Activated CD8-positive, alpha-beta T cell treated with anti-CD3 and anti-CD28 coated beads, Interleukin-2, amount 10 ng/mL, durations not matched to agents 7 days and 5 days (primary cell): ENCODE measurements at places on chromosomes 2 and 18. TPM values are rescaled to one million over a fixed set of nuclear protein-coding genes. Genes with fewer than 3 reads are reported as not detected.

DNA sequence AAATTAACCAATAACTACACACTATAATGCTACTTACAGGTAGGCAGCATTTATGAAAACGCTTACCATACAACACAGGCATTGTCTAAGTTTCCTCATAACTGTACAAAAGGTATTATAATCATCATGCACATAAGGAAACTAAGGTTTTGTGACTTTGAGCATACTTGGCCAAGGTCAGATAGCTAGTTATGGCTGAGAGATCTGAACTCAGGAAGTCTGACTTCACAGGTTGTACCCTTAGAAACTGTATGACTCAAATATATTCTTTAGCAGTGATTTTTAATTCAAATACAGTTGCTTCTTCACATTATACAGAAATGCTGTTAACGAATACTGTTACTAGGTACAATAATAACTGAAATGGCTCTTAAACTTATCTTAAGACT is 89.3 kb downstream of the TRIP12 start:
- no peak for DNase-seq
- H3K27me3 ChIP-seq = no peaks in the 10 kb centered on the region
- peaks cover 43% of the 10 kb centered on the region for H3K4me1 ChIP-seq
- no peak overlapping the region for H3K4me3 ChIP-seq
- no peak overlapping the region for H3K27ac ChIP-seq
- H3K36me3 ChIP-seq = peaks cover 52% of the 10 kb centered on the region

Gene STAT4
- total RNA-seq = 157 TPM

Gene MARS2
- 15.6 TPM for total RNA-seq

DNA sequence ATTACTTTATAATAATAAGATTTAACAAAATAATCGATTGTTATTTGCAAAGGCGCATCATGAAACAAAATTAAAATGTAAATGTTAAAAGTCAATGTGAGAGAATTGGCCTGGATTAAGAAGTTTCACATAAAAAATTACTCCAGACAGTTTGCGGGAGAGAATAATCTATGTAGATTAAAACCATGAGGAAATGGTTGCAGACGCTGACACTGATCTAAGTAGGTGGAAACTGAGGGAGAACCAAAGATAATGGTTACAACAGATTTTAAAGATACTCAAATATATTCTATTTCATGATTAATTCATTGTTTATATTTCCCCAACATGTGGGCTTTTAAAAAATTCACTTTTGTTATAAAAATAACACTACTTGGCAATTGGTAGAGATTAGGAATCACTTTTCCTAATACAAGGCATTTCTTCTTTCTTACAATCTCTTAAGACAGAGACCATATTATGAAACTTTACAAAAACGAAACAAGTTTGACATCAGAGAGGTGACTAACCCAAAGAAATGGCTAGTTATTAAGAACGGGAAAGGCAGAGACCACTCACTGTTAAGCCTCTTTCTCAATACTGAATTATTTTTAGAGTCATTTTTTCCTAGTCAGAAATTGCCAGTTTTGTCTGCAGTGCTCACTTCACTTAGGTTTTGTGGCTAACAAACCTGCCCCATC is 1.6 kb downstream of the KANSL1L start:
- H3K27me3 ChIP-seq = peaks cover 11% of the 10 kb centered on the region
- peak overlapping the region; percentile 99 for H3K4me3 ChIP-seq
- H3K4me1 ChIP-seq = peaks cover 26% of the 10 kb centered on the region
- H3K27ac ChIP-seq = peak overlapping the region; percentile 98
- H3K36me3 ChIP-seq = no peaks in the 10 kb centered on the region

DNA sequence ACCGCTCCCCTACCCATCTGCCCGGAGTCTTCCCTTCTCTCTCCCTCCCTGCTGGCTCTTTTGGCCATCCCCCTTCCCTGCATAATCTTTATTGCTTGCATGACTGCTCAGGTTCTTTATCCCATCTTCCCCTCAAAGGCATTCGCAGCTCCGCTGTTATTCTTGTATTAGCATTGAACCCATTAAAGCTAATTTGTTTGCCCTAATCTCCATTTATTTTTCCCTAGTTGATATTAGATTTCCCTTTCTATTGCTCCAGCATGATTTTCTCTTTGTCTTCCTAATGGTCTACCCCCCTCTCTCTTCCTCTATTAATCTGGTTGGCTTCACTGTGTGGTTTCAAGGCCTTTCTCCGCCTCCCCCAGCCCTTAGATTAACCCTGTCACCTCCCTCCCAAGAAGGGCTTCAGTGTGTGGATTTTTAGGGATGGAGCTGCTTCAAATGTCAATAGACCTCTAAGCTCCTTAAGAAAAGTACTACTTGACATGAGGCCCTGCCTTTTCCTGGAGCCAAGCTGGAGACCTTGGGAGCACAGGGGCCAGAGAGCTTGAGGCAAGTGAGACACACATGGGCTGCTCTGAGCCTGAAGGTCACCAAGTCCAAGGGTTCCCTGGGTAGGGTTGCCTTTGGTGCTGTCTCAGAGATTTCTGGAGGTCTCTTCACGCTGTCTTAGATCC is 20.1 kb downstream of the PAX8 start:
- H3K27me3 ChIP-seq = peaks cover 4% of the 10 kb centered on the region
- peaks cover 52% of the 10 kb centered on the region for H3K4me1 ChIP-seq
- DNase-seq = no peak

- no peak overlapping the region for H3K4me3 ChIP-seq
- no peak for DNase-seq
- H3K4me1 ChIP-seq = peaks cover 1% of the 10 kb centered on the region
- no peak overlapping the region for H3K27ac ChIP-seq
- H3K27me3 ChIP-seq = peaks cover 6% of the 10 kb centered on the region
Observed at GRCh38 chr2:195863121-195863520, 205.5 kb downstream of the DNAH7 start.

- peak overlapping the region; percentile 73 for H3K27ac ChIP-seq
- no peak overlapping the region for H3K4me3 ChIP-seq
- H3K27me3 ChIP-seq = peaks cover 3% of the 10 kb centered on the region
- H3K4me1 ChIP-seq = peaks cover 7% of the 10 kb centered on the region
- H3K36me3 ChIP-seq = no peaks in the 10 kb centered on the region
- no peak for DNase-seq
Observed at GRCh38 chr2:201964011-201964410, 69.6 kb upstream of the FZD7 start.

- no peaks in the 10 kb centered on the region for H3K36me3 ChIP-seq
- no peaks in the 10 kb centered on the region for H3K27me3 ChIP-seq
- H3K27ac ChIP-seq = no peak overlapping the region
- H3K4me1 ChIP-seq = peaks cover 13% of the 10 kb centered on the region
Observed at GRCh38 chr2:235048549-235048948, 96.7 kb downstream of the SH3BP4 start.
